Activated T-cell treated with anti-CD3 and anti-CD28 coated beads for 4 hours (primary cell): ENCODE measurements at places on chromosomes 13 and 19.

DNA sequence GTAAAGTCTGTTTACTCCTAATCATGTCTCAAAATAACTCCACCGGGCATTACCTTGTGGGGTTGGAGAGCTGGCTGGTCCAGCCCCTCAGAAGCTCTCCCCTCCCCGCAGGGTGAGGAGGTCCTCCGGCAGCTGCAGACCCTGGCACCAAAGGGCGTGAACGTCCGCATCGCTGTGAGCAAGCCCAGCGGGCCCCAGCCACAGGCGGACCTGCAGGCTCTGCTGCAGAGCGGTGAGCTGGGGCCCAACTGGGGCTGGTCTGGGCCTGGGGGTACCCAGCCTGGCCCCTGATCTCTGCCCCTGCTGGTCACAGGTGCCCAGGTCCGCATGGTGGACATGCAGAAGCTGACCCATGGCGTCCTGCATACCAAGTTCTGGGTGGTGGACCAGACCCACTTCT lies 20.2 kb downstream of the HIPK4 start:
- no peak for DNase-seq

DNA sequence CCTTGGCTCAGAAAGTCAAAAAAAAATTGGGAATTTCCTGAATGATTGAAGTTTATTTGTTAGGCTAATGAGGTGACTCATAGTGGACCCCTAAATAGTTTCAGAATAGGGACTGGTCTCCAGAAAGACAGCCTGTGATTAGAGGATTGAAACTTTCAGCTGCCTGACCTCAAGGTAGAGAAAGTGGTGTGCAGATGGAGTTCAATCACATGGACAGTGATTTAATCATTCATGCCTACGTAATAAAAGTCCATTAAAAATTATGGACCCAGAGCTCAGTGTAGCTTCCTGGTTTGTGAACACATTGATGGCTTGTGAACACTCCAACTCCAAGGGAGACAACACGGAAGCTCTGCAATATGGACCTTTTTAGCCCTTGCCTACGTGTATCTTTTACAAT lies 533.2 kb upstream of the PCDH9 start:
- no peak for DNase-seq

- DNase-seq, result no peak
These were observed 83.4 kb downstream of the SIPA1L3 start for GRCh38 chr19:37990362-37990761.

- no peak for DNase-seq
These were observed at the start of gene CHST8 for GRCh38 chr19:33621811-33622504. Gene CHST8, plus strand, starts transcription at chr19:33621953. Its CDS starts 67,309 bp downstream, at chr19:33689262.

DNA sequence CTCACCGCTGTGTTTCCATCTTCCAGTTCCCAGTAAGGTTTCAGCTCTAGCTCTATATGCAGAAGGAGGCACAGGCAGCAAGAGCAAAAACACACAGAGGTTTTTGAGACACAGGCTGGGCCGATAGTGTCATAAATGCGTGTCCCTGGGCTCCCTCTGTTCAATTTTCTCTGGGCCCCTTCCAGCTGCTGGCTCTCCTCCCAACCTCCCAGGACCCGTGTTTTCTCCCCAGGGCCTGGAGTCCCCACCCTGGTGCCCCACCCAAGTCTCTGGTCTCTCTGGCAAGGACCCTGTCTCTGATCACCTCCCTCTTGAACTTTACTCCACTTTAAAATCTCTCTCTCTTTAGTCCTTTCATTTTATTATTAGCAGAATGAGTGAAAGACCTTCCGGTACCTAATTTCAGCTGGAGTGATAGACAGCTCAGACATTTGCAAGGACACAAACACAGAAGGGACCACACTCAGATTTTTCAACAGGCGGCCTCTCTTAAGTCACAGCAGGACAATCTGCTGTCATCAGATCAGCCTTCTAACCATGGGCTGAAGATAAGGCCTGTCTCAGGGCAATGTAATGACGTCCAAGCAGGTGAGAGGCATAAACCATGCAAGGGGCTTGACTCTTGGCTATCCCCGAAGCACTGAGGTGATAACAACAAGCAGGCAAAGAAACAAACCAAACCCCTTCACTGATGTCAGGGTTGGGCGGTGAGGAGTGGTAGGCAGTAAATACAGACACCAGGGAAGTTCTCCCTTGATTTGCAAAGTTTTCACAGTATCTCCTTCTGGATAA lies 190.0 kb upstream of the IRS2 start:
- no peak for DNase-seq

- DNase-seq, result no peak
These were observed 108.3 kb downstream of the SLITRK1 start for GRCh38 chr13:83773961-83774360.

GRCh38 chr13:75013818-75014217 lies 468.2 kb downstream of the TBC1D4 start:
- DNase-seq, result no peak

DNA sequence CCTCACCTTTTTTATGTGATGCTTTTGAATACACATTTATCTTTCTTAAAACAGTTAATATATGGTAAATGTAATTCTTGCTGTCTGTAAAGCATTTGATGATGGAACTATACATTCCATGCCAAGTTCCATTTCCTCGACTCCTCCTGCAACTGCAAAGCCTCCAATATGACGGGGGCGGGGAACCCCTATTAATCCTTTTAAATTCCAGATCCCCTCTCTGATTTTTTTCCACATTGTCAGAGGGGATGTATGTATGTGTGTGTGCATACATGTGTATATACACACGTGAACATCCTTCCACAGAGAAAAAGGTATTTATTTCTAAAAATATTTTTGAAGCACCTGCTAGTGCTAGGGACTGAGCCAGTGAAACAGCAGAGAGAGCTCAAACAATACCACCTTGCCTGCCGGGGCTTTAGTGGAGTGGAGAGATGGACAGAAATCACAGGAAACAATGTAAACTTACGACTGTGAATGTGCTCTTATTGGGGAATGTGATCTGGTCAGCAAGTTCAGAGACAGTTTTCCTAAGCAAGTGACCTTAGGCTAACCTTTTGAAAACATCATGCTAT lies 25.3 kb upstream of the MAB21L1 start:
- DNase-seq, result no peak

DNA sequence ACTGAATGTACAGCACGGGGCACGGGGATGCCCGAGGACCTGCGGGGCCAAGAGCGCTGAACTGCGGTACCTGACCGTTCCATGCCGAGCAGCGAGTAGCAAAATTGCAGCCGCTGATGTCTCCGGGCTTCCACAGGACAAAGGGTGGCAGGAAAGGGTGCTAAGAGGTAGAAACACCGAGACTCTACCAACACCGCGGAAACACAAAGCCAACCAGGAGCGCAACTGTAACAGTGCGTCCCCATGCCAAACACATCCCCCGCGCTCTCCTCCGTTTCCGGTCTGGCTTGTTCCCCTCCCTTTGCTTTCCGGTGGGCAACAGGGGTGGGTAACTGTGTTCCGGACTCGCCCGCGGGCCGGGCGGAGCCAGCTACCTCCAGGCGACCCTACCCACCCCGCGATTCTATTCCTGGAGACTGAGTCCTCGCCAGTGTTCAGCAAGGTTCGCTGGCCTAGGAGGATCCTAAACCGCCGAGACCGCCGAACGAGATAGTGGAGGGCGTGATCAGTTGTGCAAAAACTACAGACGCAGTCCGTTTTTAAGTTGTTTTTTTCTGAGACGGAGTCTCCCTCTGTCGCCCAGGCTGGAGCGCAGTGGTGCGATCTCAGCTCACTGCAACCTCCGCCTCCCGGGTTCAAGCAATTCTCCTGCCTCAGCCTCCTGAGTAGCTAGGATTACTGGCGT lies 34.9 kb upstream of the NEK3 start:
- peak; percentile 81 for DNase-seq

GRCh38 chr19:10478476-10478875 lies 24.7 kb downstream of the KEAP1 start:
- DNase-seq, result no peak

DNA sequence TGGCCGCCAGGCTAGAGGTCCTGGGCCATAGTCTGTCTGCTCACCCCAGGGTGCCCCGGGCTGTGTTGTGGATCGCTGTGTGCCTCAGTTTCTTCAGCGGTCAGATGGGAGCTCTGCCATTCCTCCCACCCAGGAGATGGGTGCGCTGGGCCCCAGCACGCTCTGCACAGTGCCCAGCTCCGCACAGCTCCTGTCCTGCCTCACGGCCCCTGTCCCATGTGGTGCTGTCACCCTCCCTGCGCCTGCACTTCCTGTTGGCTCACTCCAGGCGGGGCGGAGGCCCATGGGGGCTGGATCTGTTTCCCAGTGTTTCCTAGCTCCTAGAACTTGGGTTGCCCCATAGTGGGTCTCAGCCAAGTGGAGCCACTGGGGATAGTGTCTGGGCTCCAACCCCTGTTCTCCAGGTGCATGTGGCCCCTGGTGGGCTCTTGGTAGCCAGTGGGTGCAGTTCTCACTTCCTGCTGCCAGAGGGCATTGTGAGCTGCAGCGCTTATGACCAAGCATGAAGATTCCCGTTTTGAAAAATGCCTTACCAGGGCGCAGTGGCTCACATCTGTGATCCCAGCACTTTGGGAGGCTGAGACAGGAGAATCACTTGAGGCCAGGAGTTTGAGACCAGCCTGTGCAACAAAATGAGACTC lies 69.8 kb downstream of the KDM4B start:
- no peak for DNase-seq

DNA sequence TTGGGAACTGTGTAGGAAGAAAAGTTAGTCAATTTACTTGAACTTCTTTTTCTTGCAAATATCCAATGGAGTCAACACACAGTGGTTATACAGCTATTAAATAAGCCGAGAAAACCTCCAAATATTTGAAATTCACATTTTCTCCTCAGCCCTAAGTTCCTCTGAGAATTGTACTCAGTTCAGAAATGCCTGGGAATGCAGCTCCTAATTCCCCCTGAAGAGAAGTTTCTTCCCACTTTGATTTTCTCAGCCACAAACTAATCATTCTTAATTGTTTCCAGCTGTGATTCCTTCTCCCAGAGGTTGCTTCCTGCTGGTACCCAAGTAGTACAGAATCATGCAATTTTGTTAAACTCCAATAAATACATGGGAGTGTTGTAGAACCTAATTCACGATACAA lies 246.1 kb upstream of the MIR17HG start:
- no peak for DNase-seq

DNA sequence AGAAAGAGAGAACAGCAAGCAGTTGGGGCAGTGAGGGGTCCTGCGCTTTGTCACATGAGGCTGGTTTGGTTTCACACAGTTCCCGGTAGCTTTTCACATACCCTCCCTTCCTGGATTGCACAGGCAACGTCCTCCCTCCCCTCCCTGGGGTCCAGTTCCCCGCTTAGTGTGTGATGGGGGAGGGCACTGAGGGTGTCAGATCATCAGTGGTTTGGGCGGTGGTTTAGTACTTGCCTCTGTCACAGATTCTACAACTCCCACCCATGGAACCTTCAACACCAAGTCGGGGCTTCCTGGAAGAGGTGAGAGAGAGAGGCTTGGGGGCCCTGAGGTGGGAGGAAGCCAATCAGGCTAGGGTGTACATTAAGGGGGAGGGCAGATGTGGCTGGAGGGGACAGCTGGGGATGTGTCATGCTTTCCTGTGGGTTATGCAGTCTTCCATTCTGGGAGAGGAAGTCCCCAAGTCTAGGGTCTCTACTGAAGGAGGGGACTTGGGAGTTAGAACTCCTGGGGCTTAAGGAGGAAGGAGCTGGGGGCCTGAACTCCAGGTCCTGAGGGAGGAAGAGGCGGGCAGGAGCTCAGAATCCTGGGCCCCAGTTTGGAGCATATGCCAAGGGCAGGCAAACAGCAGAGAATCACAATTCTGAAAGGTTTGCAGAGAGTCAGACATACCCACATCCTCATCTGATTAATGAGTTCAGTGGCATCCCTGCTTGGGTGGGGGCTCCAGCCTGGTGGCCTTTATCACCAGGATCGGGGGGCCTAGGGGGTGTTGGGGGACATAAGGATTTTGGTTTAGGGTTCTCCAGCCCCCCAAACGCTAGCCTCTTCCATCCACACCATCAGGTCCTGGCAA lies at the start of gene NKG7:
Gene NKG7 (minus strand): TSS at position 6 of the 856 bp plus-strand sequence. CDS start 119 bp downstream, outside the sequence.
- DNase-seq, result peak; percentile 65

DNA sequence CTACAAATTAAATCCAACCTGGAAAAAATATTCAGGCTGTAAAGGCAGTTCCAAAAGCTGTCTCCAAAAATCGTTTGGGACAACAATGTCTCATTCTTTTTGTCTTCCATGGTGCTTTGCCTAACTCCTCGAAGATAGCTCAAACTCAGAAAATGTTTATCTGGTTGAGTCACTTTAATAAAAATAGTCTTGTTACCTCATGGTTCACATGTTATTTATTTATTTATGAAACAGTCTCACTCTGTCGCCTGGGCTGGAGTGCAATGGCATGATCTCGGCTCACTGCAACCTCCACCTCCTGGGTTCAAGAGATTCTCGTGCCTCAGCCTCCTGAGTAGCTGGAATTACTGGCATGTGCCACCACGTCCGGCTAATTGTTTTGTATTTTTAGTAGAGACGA lies 4.9 kb upstream of the BRD4 start:
- DNase-seq, result no peak

DNA sequence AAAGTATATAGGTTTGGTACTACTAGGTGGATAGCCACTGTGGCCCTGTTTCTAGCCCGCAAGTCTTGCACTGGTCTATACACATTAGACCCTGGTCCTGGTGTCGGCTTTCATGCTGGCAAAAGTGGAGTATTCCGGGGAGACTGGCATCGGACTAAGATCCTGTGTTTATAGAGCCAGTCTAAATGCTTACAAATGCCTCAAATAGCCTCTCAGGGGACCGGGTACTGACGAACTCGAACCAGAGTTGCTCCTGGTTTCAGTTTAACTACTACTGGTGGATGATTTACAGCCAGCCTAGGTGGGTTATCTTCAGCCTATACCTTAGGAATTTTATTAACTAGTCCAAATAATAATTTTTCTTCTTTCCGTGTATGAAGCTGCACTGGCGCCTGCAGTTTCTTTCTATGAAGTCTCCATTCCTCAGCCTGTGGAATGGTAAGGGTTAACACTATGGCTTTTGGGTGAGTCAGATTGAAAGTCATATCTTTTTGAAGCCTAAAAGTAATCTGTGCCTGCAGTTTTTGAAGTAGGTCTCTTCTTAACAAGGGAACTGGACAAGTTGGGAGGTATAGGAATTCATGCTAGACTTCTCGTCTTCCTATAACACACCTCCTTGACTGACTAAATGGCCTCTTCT lies 51.3 kb downstream of the OR10H4 start:
- DNase-seq, result no peak

GRCh38 chr13:105059786-105060185 lies 1475.7 kb downstream of the EFNB2 start:
- no peak for DNase-seq

DNA sequence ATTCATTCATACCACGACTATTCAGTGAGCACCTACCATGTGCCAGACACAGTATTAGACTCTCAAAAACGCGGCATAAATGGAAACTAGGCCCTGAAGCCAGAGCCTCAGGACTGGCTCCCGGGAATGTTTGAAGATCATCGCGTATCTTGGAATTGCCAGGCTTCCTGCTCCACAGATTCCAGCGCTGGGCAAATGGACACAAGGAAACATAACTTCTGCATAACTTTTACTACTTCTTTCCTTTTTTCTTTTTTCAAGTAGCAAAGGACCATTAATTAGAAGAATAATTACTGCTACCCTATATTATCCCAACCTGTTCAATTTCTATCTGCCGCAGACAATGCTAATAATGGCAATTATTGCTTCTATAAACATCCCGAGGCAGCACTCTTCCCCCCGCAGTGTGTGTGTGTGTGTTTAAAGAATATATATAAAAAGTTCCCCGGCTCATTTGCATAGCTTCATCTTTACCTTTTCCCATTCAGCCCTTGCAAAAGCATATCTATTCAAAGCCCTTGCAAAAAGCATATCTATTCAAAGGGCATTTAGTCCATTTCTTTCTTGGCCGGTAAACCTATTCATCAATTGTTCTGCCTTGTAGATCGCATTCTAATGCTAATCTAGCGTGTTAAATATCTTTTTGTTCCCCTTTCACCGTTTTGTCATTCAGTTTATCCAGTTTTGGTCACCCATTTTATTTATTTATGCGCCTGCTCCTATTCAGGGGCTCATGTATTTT lies 6.1 kb downstream of the SOX21 start:
- DNase-seq, result no peak
